ENCODE measurements at places on chromosomes 4 and X.
A peak's percentile ranks its signal among the peaks of the same experiment; 100 is the strongest.

DNA sequence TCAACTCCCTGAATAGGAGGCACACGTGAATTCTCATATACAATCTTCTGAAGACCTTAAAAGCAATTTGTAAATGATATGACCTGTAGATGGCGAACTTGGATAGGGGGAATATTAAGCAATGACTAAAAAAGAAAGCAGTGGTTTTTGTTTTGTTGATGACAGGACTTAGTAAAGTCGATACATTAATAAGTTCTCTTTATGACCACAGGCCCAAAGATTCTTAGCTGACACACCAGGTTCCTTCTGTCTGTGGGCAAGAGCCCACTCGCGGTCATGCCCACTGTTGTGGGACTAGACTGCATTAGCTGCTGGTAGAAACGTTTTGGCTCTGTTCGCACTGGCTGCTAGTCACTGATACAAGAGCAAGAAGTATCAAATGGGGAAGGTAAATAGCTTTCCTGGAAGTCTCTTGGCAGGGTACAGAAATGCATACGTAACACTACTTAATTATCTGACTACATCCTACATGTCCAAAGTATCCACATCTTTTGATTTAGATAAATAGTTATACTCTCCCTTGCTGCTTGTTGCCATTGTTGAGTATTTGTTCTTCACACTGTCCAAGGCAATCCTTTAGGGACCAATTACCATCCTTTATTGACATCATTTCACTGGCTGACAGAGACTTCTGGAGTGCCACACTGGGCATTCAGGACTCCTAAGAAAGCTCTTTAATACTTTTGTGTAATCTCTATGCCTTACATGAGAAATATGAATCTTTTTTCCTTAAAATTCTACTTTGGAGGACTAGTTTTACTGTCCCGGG, 31.0 kb downstream of the ALPK1 start:
- DNase-seq, result peak; percentile 58

GRCh38 chr4:80184825-80185756, 12.2 kb upstream of the PRDM8 start:
- DNase-seq, result no peak

DNA sequence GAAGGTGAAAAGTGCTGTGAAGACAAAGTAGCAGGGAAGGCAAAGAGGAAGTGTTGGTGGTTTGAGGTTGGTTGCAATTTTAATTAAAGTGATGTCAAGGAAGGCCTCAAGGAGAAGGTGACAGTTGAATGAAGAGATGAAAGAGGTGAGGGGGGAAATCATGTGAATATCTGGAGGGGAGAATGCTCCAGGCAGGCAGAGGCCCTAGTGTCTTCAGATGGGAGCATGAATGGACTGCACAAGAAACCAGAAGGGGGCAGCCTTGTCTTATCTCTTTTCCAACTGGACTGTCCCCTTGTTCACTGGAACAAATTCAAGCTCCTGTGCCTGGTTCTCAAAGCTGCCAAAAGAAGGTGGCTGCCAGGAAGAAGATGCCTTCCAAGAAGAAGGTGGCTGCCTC, 68.4 kb downstream of the MAOB start:
- no peak for DNase-seq

DNA sequence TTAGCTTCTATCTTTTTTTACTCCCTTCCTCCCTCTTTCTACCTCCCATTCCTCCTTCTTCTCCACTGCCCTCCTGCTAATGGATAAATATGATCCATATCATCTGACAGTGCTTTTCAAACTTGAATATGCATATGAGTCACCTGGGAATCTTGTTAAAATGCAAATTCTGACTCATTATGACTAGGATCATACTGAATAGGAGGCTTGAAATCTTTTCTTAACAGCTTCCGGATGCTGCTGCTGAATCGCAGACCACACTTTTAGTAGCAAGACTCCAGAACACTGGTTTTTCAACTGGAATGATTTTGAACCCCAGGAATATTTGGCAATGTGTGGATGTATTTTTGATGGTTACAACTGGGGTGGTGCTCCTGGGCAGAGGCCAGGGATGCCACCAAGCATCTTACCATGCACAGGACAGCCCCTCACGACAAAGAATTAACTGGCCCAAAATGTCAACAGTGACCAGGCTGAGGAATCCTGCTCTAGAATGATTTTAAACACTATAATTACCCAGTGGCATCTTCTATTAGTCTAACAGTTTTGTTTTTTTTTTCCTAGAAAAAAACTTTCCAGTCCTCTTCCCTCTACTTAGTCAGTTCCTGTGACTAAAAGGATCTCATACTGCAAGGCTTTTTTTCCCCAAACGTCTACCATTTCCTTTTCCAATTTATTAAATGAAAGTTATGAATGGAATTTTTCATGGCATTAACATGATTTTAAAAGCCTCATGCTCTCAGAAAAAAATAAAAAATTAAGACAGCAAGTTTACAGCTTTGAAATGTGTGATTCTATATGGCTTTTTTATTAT, 10.6 kb upstream of the PYURF start:
- DNase-seq, result no peak

- no peak for DNase-seq
Observed at GRCh38 chr4:155005395-155006090, 202.9 kb upstream of the NPY2R start.

DNA sequence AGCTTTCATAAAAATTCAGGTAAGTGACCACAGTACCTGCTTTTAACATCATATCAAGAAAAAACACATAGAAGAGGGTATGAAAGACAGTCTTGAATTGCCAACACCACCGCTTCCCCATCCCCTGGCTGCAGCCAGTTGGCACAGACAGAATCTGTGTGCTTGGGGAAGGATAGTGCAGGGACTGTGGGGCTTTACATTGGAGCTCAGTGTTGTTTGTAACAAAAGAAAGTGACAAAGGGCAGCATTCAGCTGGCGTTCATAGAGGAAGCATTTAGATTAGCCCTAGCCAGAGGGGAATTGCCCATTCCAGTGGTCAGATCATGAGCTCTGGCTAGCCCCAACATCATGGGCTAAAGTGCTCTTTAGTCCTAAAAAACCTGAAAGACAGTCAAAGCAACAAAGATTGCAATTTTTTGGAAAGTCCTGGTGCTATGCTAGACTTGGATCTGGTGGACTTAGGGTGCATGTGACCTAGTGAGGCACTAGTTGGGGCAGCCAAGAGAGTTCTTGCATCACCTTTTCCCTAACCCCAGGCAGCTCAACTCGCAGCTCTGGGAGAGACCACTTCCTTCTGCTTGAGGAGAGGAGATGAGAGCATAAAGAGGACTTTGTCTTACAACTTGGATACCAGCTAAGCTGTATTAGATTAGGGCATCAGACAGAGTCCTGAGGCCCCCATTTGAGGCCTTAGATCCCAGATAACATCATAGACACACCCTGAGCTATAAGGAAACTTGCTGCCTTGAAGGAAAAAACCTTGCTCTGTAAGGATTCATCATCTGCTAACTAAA, 1602.4 kb upstream of the ADGRL3 start:
- no peak for DNase-seq

DNA sequence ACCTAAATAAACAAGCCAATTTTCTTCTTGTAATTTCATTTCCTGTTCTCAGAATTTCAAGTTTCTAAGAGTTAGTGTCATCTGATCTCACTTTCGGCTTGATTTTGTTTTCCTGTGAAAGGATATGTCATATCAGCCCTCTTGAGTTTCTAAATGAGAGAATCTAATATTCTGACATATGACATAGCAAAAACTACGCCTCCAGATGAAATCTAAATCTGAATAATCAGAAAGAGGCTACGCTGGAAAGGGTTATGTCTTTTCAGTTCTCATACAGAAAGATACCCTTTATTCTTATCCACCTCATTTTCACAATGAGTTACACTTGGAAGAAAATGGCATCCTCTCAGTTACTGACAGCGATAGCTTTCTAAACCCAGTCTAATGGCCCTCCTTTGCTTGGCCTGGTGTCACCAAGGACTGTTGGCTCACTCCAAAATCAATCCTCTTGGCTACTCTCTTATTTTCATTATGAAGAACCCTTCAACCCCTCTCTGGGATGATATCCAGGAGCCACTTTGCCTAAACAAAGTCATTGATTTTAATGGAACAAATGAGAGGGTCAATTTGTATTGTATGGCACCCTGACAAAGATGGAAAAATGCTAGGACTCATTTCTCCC, 65.6 kb downstream of the ASB9 start:
- peak; percentile 90 for DNase-seq

DNA sequence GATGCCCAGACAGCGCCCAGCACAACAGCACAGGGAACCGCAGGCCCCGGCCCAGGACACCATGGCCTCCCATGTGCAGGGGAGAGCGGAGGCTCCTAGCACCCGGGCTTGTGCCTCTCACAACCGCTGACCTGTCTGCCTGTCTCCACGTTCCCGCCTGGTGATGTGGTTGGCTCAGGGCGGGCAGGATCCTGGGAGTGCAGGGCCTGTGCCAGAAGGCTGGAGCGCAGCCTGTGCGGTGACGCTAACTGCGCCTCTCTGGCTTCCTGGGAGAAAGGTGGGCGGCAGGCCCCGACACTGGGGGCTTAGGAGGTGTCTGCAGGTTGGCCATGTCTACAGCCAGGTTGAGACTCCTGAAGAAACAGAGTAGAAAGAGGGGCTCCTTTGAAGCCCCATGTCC, 48.7 kb downstream of the CPZ start:
- DNase-seq, result no peak

DNA sequence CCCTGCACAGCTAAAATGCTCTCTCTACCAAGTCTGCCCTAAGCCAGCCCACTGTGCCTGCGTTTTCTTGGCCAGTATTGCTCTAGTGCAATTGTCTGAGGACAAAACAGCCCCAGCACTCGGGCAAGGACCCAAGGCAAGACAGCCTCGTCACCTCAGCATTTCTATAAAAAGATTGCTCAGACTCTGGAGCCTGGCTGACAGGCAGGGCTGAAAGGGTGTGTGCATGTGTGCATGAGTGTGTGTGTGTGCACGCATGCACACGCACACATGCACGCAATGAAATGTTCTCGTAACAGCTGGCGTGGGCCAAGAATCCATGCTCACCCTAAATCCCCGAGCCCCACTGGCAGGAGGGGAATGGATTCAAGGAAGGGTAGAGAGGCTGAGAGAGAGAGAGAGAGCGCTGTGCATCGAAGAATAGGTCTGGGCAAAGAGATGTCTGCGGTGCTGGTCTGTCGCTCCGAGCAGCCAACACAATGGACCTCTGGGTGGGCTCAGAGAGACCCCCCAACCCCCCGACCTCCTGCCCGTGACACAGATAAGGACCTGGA, 579.2 kb downstream of the BCOR start:
- no peak for DNase-seq

GRCh38 chr4:11488657-11489452, 60.2 kb upstream of the HS3ST1 start:
- DNase-seq, result no peak

GRCh38 chrX:103211012-103211715, 3.7 kb upstream of the BEX4 start:
- DNase-seq, result peak; percentile 28

DNA sequence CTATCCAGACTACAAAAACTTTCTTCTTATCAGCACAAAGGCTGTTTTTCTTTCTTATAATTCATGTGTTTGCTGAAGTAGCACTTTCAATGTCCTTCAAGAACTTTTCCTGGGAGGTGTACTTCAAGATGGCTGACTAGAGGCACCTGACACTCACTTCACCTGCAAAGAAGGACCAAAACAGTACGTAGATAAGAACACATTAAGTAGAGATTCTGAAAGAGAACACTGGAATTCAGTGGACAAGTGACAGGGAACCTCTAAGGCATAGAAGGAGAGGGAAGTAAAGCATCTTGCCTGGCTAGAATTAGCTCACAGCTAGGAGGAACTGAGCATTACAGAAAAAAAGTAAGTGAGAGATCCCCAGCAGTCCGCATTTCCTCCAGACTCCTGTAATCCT, 21.7 kb upstream of the BMP15 start:
- DNase-seq, result no peak

DNA sequence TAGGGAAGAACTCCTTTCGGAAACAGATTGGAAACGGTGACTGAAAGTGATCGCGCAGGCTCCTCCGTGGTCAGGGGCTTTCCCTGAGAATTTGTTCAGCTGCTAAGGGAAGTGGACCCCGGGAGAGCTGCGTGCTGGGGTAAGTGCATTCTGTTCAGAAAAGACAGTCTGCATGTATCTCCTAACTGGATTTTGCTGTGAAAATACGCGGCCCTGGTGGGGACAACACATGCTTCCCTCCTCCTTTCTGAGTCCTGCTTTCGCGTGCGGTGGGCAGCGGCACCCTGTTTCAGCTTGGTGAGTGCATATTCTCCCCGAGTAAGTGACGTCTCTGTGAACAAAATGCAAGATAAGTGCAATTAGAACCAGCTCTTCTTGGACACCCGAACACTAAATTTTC, 195.6 kb downstream of the STIM2 start:
- no peak for DNase-seq

GRCh38 chr4:88751258-88752075, 53.8 kb upstream of the NAP1L5 start:
- no peak for DNase-seq

- no peak for DNase-seq
Observed at GRCh38 chrX:25733148-25733547, 405.0 kb upstream of the MAGEB18 start.

GRCh38 chrX:113759422-113759821, 824.5 kb upstream of the HTR2C start:
- DNase-seq, result no peak

- DNase-seq, result no peak
Observed at GRCh38 chr4:106614441-106614840, 245.9 kb upstream of the GIMD1 start.
